ENCODE measurements at places on chromosomes 13 and 19.

GRCh38 chr19:10812196-10812595, 23.8 kb downstream of the TMED1 start:
- no peak for DNase-seq

DNA sequence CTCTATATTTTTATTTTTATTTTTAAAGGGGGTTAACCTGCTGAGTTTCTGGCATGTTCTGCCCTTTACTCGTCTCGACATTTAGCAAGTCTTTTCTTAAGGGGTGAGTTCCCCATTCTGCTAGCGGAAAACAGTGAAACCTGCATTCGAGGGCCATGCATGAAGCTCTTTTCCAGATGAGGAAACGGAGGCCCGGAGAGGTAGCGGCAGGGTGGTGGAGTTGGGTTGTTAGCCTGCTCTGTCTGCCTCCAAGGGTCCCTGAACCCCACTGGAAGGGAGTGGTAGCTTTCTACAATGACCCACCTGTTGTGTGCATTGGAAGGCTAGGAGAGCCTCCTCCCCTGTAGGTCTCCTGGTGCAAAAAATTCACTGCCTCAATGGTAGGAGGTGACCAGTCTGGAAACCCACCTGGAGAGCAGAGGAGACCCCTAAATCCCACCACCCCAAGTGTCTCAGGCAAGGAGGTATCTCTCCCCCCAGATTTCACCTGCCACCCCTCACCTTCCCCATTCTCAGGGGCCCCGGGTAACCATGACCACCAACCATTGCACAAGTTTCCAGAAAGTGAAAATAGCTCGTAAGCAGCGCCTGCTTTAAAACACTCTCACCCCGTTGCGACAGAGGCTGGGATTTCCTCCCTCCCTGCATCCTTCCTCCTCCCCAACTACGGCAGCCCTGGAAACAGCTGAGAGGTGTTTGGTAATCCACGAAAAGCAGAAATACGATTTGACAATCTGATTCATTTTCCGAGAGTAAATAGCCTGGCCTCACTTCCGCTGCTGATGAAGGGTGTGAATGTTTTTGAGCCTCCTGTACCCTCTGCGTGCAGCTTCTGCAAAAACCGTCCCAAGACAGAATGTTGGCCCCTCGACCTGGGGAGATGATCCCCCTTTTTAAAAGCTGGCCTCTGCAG, 3.5 kb downstream of the KLF2 start:
- DNase-seq = peak; percentile 94

DNA sequence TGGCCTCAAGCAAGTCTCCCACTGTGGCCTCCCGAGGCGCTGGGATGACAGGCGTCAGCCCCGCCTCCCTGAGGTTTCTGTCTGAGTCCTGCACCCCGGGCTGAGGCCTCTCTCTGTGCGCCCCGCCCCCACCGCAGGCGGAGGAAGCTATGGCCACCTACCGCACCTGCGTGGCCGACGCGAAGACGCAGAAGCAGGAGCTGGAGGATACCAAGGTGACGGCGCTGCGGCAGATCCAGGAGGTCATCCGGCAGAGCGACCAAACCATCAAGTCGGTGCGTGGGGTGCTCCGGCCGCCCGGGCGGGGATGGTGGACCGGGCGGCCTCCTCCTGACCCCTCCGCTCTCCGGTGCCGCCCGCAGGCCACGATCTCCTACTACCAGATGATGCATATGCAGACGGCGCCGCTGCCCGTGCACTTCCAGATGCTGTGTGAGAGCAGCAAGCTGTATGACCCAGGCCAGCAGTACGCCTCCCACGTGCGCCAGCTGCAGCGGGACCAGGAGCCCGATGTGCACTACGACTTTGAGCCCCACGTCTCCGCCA, 12.7 kb downstream of the ARHGAP45 start:
- no peak for DNase-seq

- peak; percentile 2 for DNase-seq
These were observed 139.6 kb downstream of the CACNA1A start for GRCh38 chr19:13366529-13367143.

- no peak for DNase-seq
These were observed 41.7 kb downstream of the ZIC5 start for GRCh38 chr13:99929866-99930265.
